ENCODE measurements at places on chromosomes 1 and 21.

DNA sequence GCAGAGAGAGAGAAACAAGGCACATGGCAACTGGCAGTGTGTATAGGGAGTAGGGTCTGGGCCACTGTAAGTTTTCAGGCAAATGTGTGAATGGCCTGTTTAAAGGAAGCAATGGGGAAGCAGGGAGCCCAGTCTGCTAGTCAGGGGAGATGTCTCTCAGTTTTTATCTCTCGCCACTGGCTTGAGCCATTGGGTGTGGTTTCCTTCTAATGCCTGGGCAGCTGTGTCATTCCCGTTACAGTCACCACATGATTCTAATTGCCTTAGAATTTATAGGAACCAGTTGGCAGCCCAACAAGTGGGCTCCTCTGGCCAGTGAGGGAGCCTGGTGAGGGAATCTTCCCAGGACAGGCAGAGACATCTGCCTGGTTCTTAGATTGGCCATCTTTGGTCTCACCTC lies 182.4 kb downstream of the DISC1 start:
- no peak for DNase-seq

DNA sequence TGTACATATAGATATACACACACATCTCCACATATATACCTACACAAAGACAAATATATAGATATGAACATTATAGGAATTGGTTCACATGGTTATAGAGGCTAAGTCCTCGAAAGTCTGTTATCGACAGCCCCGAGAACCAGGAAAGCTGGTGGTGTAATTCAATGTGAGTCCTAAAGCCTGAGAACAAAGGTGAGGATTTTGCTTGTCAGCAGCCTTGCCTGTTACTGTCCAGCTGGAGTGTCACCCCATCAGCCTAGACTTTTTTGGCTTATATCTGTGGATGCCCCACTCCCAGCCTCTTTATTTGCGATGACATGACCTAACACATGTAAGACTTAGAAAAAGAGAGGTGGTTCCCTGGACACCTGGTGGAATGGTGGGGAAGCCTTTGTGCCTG lies 97.0 kb downstream of the GIPC2 start:
- no peak for DNase-seq

DNA sequence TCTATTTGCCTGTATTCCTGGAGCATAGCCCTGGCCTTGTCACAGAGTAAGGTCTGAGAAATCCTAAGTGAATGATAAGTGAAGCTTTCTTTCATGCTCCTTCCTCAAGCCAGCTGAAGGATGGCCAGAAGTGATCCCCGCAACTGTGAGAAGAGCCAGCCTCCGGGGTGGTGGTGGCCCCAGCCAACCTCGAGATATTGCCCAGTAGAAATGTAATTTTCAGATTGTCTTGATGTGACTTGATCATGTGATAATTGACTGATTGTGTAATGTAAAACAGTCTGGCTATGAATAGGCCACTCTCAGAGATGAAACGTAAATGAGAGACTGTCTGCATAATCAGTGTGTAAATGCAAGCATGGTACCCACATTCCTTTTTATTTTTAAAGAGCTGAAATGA lies 242.4 kb upstream of the CAMK1G start:
- DNase-seq: no peak

GRCh38 chr21:39518847-39519210 lies 67.1 kb downstream of the SH3BGR start:
- DNase-seq: no peak

DNA sequence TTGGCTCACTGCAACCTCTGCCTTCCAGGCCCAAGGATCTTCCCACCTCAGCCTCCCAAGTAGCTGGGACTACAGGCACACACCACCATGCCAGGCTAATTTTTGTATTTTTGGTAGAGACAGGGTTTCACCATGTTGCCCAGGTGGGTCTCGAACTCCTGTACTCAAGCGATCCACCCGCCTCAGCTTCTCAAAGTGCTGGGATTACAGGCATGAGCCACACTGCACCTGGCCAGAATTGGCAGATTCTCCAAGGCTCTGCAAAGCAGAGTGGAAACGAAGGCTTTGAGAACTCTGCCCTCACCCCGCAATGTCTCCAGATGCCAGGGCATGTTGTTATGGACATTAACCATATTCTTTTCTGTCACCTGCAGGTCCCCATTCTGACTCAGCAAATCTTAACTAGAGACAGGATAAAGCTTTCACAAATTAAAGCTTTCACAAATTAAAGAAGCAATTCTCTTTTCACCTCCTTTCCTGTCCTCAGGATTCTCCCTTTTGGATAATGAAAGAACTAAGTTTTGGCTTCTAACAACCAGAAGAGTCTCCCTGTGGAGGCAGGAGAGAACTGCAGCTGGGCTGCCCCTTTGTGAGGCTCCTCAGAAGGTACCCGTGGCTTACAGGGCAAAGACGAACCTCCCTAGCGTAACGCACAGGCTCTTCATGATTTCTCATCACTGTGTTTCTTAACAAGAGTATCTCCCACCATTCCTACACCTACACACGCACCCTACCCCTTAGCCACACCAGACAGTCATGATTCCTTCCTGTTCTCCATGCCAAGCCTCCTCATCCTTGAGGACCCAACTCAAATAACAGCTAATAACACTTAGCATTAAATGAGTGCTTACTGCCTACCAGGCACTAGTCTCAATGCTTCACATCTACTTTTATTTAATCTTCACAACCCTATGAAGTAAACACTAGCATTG lies 29.8 kb downstream of the GPA33 start:
- no peak for DNase-seq

GRCh38 chr1:3999941-4000735 lies 100.1 kb upstream of the C1orf174 start:
- no peak for DNase-seq

GRCh38 chr1:245673881-245674414 lies 519.2 kb downstream of the KIF26B start:
- no peak for DNase-seq
